GOT3 (cell line): ENCODE measurements at places on chromosomes 13 and 19.

- DNase-seq = no peak
Observed at GRCh38 chr13:66859078-66859477, 371.1 kb downstream of the PCDH9 start.

DNA sequence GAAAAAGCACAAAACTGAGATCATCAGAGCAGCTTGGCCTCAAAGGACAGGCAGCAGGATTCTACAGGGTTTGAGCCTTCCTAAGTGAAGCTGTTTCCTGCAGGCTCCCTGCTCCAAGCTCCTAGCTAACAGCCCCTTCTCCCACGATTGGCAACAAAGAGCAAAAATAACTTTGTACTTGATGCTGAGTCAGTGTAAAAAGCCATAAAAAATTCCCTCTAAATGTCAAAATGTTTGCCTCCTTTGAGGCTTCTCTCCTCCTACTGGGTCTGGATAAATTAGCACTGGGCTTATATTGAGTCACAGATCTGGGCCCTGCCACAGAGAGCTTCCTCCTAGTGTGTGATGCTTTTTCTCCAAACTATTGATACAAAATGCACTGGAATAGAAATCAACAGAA, 153.3 kb downstream of the TNFRSF19 start:
- DNase-seq = no peak

- no peak for DNase-seq
Observed at GRCh38 chr13:38045278-38046048, 175.9 kb upstream of the TRPC4 start.

DNA sequence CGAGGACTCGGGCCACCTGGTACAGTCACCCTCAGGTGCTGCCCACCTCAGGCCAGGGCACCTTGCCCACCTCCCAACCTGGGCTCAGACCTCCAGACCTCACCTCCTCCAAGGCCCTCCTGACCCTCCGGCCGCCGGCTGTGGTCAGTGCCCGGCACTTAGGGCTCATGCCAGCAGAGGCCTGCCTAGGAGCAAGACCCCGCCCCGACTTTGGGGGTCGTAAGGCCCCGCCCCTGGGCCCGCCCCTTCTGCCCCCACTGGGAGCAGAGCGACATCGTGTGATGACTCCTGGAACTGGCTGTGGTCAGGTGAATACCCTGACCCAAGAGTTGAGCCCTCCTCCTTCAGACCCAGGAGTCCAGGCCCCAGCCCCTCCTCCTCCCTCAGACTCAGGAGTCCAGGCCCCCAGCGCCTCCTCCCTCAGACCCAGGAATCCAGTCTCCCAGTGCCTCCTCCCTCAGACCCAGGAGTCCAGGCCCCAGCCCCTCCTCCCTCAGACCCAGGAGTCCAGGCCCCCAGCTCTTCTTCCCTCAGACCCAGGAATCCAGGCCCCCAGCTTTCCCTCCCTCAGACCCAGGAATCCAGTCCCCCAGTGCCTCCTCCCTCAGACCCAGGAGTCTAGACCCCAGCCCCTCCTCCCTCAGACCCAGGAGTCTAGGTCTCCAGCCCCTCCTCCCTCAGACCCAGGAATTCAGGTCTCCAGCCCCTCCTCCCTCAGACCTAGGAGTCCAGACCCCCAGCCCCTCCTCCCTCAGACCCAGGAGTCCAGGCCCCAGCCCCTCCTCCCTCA, at the start of gene SBK2:
Gene SBK2 (minus strand): TSS at position 183 of the 790 bp plus-strand sequence. CDS start 839 bp downstream, outside the sequence.
- no peak for DNase-seq

DNA sequence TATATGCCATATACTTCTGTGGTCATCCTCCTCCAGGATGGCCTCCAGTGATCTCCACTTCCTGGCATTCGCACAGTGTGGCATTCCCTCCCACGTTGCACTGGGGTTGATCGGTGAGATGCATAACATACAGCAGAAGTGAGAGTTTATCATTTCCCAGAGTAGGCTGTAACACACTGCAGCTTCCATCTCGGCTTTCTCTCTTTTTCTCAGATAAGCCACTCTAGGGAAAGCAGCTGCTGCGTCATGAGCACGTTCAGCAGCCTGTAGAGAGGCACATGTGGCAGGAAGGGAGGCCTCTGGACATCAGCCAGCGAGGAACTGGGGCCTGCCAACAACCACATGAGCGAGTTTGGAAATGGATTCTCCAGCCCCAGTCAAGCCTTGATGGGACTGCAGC, 807.1 kb downstream of the DIAPH3 start:
- DNase-seq = no peak

- DNase-seq = no peak
Observed at GRCh38 chr19:29247471-29247870, 34.5 kb upstream of the UQCRFS1 start.

- no peak for DNase-seq
Observed at GRCh38 chr13:90717451-90717936, 630.0 kb upstream of the MIR17HG start.

DNA sequence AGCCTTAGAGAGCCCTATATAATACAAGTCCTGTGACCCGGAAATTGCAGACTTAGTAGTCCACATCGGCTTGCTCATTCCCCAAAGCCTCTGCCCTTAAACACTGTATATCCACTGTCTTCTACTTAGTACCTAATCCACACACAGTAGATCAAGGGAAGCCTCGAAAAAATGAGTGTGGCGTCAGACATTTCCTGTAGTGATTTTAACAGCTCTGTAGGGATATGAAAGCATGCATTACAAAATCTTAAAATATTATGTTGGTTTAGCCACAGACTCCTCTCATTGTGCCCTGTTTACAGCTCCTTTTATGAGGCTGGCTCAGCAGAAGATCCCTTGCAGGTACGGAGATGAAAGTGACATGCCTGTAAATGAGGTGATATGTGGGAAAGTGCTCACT, 416.3 kb downstream of the LIG4 start:
- DNase-seq = no peak

- no peak for DNase-seq
Observed at GRCh38 chr13:52784591-52785340, 45.1 kb upstream of the CNMD start.

- no peak for DNase-seq
Observed at GRCh38 chr13:59483501-59484145, 680.1 kb downstream of the DIAPH3 start.

DNA sequence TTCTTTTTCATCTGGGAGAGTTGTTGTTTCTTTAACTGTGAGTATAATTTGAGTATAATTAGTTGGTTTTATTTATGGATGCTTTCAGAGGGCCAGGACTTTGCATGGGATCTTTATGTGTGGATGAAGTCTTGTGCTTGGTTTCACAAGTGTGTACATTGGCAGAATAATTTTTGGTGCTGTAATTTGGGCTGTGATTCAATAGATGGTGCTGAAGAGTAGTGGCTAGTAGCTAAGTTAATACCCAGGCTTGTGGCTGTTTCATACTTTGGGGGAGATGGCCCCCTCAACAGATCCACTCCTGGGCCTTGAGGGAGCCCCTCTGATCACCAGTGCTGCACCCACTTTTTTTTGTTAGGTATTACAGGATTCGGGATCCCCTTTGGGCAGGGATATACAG, 1142.4 kb downstream of the SLITRK1 start:
- DNase-seq = no peak

GRCh38 chr13:41007744-41008128, 11.4 kb downstream of the ELF1 start:
- no peak for DNase-seq

- DNase-seq = no peak
Observed at GRCh38 chr19:37691881-37692504, 27.6 kb downstream of the ZNF607 start.

GRCh38 chr13:76797361-76797760, 88.8 kb downstream of the KCTD12 start:
- DNase-seq = no peak

DNA sequence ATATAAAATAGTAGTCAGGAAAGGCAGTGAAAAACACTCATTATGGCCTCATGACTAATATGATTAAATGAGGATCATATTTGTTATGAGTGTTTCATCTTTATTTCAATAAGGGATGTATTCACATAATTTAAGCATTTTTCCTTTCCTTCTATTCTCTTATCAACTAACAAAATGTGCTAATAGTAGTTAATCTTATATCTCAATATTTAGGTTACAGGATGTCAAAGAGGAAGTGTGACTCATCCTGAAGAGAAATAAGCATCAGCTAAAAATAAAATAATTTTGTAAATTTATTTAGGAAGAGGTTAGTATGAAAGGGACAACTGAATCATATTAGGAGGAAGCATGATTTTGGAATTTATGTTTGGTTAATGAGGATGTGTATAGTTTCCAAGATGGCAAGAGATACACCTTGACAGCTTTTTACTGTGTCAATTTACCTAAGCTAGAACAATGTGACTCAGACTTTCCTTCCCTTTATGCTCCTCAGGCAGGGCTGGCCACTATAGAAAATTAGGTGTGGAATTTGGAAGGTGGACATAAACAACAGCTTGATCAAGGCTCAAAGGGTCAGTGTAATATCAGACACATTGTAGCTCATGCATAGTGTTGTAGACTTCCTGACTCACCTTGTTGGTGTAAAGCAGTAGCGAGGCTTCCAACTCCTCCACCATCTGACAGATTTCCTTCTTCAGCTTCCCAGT, 172.7 kb downstream of the SLITRK1 start:
- DNase-seq = no peak

DNA sequence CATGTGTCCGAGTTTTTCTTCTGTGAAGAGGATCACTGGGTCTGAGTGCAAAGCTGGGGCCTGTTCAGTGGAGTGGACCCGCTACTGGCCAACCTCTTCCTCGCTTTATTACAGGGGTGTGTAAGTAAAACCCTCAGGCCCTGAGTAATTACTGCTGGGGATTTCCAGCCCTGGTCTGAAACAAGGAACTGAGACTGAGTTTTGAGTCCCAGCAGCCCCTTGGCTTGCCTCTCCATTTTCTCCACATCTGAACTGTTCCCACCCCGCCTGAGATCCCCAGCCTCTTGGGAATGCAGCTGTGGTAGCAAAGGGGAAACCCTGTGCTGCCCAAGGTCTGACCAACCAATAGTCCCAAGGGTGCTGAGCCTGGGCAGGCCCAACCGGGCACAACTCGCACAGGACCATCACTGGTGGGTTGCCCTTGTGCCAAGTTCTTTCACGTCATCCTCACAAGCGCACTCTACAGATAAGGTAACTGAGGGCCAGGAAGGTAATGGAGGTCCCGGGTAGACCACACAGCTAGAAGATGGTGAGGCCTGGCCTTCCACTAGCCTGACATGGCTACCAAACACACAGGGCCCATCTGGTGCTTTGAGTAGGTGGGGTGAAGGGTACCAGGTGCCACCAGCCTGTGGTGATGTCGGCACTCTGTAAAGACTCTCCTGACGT, 13.7 kb upstream of the SLC35E1 start:
- no peak for DNase-seq
